CD4-positive, CD25-positive, alpha-beta regulatory T cell (primary cell): ENCODE measurements at places on chromosomes 2 and 18. TPM values are rescaled to one million over a fixed set of nuclear protein-coding genes. Genes with fewer than 3 reads are reported as not detected.

- DNase-seq: no peak
These were observed 28.0 kb upstream of the PSME4 start for GRCh38 chr2:53998834-53999233.

- DNase-seq: no peak
These were observed 498.2 kb upstream of the TCF4 start for GRCh38 chr18:56086176-56086575.

DNA sequence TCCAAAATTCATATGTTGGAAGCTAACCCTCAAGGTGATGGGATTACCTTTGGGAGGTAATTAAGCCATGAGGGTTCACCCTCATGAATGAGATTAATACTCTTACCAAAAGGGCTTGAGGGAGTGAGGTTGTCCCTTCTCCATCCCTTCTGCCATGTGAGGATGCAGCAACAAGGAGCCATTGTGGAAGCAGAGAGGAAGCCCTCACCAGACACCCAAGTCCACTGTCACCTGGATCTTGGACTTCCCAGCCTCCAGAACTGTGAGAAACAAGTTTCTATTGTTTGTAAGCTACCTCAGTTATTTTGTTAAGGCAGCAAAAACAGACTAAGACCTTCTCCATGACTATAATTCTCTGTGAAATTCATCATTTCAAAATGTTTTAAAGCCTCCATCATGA lies 125.7 kb downstream of the FAM124B start:
- no peak for DNase-seq

GRCh38 chr18:30970196-30970816 lies 72.2 kb downstream of the DSC3 start:
- no peak for DNase-seq

GRCh38 chr2:237885111-237885930 lies 25.9 kb downstream of the RAMP1 start:
- no peak for DNase-seq

GRCh38 chr2:21396252-21396651 lies 272.5 kb downstream of the TDRD15 start:
- no peak for DNase-seq

DNA sequence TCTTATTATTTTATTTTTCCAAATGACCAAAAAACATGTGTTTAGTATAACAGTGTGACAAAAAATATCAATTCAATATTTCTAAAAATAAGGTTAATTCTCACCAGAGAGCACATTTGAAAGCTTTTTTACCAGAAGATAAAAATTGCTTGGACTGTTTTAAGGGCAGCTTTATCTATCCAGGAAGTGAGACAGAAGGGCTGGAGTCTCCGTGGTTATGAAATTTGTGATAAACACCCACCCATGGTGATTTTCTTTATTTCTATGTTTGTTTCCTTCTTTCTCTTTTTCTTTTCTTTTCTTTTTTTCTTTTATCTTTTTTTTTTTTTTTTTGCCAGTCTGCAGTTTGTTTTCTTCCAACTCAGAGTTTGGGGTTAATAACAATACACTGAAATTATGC lies 298.5 kb downstream of the PIEZO2 start:
- no peak for DNase-seq

DNA sequence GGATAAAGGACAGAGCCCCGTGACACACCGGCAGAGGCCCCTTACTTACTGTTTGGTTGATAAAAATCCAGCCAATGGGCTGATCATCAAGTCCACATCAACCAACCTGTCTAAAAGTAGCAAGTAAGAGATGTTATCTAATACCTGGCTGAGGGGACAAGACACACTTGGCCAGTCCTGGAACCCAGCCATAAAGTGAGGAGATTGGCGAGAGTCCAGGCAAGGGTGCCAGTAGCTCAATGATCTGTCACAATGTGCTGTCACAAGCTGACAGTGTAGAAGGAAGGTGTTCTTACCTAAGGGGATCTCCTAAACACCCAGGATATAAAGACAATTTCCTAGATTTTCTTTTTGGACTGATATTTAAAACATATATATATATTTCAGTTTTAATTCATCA lies 61.7 kb upstream of the IL1R2 start:
- DNase-seq: no peak

- DNase-seq: no peak
These were observed 63.8 kb downstream of the PDE11A start for GRCh38 chr2:178008636-178009289.

GRCh38 chr2:205717999-205718398 lies 35.7 kb downstream of the NRP2 start:
- DNase-seq: no peak

- DNase-seq: no peak
These were observed 549.2 kb downstream of the CCDC85A start for GRCh38 chr2:56732946-56733345.

DNA sequence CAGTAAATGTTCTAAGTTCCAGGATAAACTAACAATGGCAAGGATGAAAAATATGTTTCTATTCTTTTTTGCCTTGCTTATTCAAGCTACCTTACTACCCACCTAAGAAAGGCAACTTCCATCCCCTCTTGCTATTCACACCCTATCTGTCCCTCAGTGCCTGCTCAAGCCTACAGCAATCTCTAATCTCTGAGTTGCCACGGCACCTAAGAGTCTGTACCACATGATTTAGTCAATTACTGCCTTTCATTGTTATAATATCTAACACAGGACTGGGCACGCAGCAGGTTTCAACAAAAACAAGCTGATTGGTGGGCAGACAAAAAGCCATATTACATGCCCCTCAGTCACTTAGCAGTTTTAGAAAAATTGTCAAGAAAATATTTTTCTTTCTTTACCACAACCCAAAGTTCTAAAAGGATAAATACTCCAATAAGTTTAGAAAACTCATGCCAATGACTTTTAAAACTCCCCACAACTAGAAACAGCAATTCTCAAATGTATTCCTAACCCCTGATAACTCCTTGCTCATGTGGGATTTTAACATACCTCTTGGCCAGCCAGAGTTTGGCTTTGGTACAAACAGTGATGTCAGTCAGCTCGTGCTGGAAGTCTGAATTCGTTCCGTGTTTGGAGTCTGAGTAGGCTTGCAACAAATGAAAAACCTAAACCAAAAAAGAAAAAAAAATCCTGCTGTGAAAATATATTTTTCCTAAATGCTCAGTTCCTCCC lies 117.3 kb upstream of the ZFP36L2 start:
- DNase-seq: no peak

The SPTBN1 gene
- 182 TPM for total RNA-seq

The UGT1A9 gene
- total RNA-seq: not detected

The GULP1 gene
- not detected for total RNA-seq
